ENCODE measurements at places on chromosomes 7 and 10.

- no peak for DNase-seq
Observed at GRCh38 chr10:79266084-79266483, 81.2 kb upstream of the PPIF start.

DNA sequence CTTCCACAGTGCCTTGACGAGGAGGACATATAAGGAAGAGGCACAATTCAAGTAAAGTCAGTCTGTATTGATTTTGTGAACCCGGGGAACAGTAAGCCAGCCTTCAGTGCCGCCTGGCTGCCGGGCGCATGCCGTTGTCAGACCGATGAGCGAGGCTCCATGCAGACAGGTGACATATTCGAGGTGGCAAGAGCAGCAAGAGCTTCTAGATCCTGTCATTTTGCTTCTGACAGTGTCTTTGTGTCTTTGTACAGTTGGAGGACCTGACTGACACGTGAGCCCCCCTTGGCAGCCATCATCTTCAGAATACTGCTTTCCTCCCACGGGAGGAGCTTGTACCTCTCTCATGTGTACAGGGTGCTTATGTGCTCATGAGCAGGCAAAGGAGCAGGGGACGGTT, 387.5 kb upstream of the GALNT17 start:
- DNase-seq = no peak

DNA sequence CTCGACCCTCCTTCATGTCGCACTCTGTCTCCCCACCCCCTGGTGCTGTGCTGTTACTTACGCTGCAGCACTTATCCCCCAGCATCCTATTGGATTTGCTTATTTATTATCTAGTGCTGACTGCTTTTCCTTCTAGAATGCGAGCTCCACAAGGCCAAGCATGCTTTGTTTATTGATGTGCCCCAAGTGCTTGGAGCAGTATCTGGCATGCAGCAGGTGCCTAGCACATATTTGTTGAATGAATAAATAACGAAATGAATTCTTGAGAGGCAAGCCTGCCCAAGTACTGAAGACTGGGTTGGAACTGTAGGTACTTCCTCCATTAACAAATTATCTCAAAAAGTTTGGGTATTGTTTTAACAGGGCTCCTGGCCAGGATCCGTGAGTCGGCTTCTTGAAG, 24.8 kb upstream of the ZNF32 start:
- no peak for DNase-seq

DNA sequence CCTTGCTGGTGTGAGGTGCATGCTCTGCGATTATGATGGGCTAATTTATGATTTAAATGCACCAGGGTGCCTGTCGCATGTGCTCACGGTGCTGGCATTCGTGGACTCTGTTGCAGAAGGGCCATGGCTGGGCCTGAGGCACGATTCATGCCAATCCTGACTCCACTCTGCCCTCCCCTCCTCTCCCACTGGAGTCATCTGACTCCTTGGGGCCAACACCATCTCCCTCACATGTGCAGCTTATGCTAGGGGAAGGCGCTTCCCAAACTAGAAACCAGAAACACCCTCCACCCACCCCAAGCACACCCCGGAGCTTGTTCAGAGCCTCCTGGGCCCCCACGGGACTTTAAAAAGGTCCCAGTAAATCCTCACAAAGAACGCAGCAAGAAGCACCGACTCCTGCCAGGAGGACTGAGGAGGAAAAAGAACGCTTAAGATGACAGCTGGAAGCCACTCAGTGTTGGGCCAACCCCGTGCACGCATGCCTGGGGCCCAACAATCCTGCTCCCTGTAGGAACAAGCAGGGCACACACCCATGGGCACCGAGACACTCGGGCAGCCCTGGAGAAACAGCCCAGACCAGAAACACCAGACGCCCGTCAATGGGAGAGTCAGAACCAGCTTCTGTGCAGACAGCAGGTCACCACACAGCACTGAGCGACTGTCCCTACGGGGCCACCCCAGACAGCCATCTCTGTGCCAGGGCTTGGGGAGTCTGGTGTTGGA, 14.1 kb downstream of the BRI3 start:
- DNase-seq = no peak

DNA sequence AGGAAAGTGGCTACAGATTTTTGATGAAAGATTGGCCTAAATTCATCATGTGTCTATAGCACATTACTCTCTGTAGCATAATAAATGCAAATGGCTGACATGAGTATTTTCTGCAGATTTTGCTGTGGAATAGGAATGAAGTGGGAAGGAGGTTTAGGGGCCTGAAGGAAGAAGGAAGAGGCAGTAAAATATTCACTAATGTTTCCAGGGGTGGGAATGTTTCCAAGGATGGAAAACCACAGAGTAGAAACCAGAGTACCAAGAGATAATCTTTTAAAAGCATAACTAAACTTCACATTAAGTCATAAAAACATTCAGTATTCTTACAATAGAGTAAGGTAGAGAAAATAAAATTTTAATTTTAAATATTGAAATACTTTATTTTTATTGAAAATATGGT, 267.8 kb downstream of the BICC1 start:
- no peak for DNase-seq

DNA sequence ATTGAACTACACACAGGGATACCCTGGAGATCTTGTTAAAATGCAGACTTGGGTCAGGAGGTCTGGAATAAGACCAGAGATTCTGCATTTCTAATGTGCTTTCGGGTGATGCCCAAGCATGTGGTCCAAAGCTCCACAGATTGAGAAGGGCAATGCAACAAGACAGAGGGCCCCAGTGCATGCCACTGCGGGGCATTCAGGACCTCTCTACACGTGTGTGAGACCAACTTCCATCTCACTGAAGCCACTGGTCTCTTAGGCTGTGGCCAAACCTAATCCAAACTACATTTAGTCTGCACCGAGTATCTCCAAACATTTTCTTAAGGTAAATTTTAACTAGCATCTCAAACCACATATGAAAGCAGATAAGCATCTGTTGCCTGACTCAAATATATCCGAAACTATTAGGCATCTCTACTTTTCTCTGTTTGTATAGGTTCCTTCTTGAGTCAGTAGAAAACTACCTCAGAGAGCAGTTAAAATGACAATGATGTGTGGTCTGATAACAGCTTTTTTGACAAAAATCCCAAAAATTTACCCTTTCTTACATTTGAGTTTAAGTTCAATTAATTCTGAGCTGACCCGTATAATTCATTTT, 107.5 kb downstream of the ELMO1 start:
- DNase-seq = no peak

DNA sequence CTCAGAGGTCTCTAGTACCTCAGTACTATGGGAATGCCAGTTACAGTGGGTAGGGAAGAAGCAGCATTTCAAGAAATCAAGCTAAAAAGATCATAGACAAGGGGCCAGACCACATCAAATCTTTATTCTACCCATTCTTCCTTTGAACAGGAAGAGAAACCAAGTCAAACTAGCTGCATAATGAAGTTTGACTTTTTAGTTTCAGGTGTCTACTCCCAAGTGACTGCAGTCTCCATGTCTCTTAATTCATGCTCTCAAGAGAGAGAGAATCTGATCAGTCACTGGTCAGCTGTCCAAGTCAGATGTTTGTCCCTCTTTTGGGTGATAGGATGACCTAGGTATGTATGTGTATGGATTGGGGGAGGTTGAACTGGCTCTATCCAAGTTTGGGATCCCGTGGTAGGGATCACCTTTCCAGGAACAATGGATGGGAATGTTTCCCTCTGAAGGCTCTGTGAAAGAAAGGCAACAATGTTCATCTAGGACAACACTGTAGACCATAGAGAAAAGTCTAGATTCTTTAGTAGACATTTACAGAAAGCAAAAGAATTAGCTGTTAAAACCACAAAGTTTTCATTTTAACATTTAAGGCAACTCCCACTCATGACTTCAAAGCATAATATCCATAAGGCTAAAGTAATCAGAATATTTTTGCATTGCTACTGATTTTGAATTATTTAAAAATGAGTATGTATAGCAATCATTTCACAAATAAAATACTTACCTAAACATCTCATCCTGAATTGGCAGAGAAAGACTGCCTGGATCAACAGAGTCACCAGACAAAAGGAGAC, 30.1 kb upstream of the PRTFDC1 start:
- DNase-seq = no peak

GRCh38 chr7:55366461-55367070, 1.4 kb downstream of the LANCL2 start:
- no peak for DNase-seq

- DNase-seq = no peak
Observed at GRCh38 chr7:140219672-140220524, 43.1 kb upstream of the KDM7A start.

GRCh38 chr10:49053053-49053997, 62.0 kb downstream of the VSTM4 start:
- no peak for DNase-seq

- no peak for DNase-seq
Observed at GRCh38 chr10:94571081-94571480, 25.5 kb downstream of the HELLS start.

GRCh38 chr10:68423522-68423921, 16.4 kb upstream of the RUFY2 start:
- DNase-seq = no peak

GRCh38 chr10:86100581-86101061, 266.0 kb downstream of the GRID1 start:
- no peak for DNase-seq

DNA sequence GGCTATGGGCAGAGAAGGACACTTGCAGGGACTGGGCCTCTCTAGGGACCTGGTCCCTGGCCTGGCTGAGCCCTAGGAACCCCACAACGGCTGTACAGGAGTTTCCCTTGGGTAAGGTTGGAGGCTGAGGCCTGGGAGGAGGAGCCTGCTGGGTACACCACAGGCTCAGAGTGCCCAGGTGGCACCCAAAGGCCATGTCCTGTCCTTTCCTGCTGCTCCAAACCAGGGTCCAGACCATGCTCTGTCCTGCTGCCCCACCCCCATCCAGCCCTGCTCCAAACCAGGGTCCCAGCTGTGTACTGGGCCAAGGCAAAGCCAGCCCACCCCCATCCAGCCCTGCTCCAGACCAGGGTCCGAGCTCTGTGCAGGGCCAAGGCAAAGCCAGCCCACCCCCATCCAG, 35.3 kb upstream of the ZNF488 start:
- no peak for DNase-seq

DNA sequence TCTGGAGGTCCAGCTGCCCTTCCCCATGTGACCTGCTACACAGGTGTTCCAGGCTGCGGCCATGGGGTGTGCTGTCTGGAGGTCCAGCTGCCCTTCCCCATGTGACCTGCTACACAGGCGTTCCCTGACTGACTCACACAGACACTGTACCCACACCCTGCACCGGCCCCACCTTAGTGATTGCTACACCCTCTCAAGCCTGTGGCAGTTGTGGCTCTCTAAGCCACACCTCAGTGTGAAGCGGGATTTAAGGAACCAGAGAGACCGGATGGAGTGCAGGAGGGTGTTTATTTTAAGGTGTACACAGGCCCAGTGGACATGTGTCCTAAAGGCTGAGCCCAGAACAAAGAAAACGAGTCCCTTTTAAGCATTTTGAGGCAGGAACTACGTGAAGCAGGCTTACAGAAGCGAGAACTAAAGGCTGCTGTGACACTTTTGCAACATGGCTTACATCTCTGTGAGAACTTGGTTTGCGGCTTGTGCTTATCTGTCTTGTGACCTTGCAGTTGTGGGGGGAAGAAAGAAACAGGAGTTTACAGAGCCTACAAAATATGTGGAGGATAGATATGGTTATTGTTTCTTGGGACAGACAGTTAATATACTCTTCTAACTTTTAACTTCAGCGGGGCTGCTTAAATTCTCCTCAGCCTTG, 326.4 kb downstream of the PAXIP1 start:
- DNase-seq = no peak

DNA sequence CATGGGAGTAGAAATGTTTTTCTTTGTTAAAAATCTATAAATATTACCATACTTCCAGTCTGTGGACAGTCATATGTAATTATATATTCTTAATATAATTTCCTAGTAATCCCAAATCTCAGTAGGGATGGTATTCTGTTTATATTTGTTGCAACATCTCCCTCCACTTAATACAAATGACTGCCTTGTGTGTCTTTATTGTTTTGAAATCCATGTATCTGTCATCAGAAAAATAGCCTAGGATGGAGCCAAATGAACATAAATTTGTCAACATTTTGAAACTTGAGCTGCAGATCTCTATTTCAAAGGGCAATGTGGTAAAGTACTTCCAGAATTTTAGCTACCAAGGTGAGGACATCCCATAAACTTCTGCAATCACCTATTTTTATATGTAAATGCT, 290.7 kb downstream of the TSPAN12 start:
- no peak for DNase-seq

DNA sequence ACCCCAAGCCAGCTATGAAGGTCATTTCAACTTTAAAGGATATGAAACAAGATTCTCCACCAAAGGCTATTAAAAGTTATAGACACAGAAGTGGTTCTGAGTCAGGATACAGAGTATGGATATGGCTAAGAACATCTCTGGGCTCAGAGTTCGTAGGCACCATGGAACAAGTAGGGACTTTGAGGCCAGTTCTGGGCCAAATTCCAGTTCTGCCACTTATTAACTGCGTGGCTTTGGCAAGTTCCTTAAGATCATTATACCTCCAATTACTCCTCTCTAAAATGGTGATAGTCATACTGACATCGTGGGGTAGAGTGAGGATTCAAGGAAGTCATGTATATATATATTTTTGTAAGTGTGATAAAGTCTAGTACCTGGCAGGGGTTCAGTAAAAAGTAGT, 105.8 kb upstream of the NFE2L3 start:
- no peak for DNase-seq

DNA sequence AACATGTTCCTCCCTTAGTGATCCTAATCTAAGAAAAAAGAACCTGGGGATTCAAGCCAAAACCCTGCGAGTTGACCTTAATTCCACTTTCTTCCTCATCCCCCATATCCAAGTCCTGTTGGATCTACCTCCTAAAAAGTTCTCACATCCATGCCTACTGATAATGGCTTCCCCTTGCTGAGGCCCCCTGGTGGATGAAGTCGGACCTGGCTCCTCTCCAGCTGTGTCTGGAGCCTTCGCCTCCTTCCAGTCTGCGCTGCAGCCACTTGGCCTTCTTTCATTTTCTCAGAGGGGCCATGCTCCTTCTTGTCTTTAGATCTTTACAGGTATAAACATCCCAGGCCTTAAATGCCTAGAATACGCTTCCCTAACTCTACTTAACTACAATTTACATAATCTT, 8.1 kb downstream of the PDE1C start:
- DNase-seq = peak; percentile 56

GRCh38 chr7:47191876-47192291, 390.0 kb downstream of the TNS3 start:
- DNase-seq = no peak

DNA sequence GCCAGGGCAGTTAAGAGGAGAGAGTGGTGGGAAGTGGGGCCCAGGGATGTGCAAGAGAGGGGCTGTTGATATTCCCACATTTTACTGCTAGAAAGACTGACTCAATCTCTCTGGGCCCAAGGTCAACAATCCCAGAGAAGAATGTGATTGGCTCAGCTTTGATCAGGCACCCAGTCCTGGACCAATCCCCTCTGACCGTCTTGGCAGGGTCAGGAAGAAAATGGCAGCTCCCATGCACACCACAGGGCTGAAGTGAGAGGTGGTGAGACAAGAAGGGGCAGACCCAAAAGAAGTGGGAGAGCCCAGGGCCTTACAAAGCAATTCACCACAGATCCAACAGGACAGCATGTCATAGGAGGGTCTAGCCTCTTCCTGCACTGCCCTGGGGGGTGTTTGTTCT, 3.3 kb upstream of the C10orf105 start:
- DNase-seq = no peak

Measured in HCEC 1CT (cell line).